ENCODE measurements at places on chromosomes 12 and 14.
A peak's percentile ranks its signal among the peaks of the same experiment; 100 is the strongest.

DNA sequence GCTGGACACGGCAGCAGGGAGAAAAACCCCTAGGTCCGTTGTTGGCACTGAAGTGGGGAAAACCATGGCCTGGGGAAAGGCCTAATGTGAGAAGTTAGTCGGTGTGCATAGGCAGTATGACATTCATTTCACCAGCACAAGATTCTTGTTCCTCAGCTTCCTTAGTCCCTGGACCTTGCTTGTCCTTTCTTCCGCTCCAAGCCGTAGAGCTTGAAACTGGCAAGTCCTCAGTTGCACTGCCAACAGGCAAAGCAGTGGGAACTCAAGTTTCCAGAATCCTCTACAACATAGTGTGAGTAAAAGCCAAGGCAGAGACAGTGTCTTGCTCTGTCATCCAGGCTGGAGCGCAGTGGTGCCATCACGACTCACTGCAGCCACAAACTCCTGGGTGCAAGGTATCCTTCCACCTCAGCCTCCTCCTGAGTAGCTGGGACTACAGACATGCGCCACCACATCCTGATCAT lies 138.5 kb upstream of the AMIGO2 start:
- DNase-seq = no peak

DNA sequence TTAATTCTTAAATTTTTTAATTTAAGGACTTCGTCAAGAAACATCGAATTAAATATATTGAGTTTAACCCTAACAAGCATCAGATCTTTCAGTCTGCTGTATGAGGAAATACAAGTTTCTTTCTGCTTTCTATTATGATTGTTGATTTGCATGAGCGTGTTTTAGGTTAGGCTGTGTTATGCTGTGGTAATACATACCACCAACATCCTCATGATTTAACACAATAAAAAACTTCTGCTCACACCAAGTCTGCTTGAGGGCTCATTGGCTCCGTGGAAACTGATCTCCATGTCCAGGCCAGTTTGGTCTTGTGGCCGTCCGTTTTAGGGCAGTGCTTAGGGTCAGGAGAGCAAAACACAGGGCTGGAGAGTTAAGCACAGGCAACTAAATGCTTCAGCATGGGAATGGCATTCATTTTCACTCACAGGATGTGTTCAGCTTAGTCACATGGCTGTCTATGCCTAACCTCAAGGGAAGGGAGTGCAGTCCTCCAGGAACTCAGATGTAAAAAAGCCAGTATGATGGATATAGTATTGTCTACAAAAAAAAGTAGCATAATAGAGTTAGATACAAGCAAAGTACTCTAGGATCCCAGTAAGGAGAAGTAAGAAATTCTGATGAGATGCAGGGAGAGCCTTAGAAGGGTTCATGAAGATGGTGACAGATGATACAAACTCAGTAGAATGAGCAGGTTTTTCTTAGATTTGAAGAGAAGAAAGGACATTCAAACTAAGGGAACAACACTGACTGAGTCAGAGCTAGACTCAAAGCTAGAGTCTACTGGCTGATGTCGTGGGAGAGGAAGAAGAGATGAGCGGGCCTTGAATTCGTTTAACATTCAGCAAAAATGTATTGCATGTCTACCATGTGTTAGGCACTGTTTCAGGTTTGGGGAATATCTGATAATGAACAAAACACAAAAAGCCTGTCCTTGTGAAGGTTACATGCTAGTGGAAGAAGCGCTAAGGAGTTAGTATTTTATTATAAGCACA lies 16.3 kb downstream of the MARK3 start:
- DNase-seq = no peak

DNA sequence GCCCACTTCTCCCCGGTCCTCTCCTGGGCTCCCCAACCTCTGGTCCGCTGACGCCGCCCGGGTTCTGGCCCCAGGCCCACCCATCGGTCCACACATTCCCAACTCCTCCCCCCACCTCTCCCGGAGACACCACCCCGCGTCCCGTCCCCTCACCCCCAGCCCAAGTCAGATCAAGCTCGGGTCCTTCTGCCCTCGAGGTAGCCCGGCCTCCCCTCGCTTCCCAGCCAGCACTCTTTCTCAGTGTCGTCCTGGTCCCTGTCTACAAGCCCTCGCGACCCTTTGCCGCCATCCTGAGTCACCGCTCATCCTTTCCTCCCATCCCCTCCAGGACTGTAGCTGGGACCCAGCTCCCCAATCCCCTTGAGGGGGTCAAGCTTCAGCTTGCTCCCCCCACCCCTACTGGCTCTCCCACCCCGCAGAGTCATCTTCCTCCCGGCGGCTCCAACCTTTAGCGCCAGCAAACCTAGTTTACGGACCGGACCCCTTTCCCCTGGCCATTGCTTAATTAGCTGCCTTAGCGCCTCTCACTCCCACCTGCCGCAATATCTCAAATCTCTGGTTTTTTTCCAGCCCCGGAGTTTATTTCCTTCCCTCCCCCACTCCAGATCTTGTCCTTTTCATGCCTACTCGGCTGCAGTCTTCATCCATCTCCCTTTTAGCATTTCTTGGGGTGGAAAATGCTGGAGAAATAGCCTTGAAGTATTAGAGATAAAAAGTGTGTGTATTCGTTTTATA lies 1.1 kb downstream of the PPP4R4 start:
- DNase-seq = peak; percentile 2

GRCh38 chr12:110688446-110689280 lies at the start of gene HVCN1:
HVCN1 (minus strand) TSS chr12:110689115; CDS start chr12:110683245, 5,870 bp downstream.
- DNase-seq = no peak

DNA sequence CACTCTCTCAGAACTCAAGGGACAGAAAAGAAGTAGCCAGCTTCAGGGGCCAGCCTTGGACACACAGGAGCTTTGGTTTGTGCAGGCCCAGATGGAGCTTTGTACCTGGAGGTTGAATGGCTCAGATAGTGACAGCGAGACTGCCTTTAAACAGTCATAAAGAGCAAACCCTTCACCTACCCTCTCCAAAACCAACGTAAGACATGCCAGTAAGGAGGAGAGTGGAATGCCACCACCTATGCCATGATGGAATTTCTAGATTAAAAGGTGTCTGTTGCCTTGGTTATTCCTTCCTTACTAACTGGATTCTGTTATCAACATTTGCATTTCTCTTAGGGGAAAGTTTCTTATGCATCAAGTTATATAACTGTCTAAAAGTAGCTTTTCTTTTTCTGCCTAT lies 98.1 kb downstream of the EML1 start:
- DNase-seq = no peak

DNA sequence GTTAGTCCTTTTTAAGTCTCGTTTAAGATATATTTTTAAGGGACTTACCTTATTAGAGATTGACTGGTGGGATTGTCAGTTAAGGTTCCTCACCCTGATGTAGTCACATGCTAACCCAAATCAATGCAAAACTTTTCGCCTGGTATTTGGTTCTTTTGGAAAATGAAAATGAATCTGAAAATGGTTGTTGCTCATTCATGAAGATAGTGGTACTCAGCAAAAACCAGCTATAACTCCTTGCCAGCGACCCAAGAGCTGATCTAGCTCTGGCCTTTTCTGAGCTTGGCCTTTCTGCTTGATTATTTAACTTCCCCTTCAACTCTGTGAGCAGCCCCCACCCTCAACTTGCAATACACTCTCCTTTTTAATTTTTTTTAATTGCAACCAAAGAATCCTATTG lies 85.0 kb upstream of the GTF2A1 start:
- no peak for DNase-seq

DNA sequence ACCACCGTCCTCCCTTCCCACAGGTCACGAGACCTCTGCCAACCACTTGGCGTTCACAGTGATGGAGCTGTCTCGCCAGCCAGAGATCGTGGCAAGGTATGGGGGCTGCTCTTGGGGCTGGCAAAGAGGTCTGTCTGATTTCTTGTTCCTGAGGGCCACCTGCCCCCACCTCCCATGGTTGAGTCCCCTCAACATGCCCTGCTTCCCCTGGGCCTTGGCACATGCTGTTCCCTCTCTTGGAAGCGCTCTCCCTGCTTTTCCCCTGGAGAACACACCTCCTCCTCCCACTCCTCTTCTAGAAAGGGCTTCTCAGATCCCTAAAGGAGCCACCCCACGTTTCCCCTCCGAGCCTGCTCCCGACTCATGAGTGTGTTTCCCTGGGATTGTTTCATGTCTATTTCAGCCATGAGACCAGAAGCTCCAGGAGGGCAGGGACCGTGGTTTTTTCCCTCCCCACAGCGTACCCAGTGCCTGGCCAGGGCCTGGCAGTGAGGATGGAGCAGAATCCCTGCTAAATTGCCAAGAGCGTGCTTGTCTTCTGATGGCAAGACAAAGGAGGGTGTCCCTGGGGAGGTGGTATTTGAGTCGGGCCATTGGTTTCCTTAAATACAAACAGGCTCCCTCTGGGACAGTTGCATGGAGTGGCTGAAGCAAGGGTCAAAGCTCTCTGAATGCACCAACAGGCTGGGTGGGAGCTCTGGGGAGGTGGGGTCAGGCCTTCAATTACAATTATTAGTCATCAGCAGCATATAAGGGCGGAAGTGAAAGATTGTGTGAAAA lies 34.1 kb downstream of the CYP46A1 start:
- no peak for DNase-seq

DNA sequence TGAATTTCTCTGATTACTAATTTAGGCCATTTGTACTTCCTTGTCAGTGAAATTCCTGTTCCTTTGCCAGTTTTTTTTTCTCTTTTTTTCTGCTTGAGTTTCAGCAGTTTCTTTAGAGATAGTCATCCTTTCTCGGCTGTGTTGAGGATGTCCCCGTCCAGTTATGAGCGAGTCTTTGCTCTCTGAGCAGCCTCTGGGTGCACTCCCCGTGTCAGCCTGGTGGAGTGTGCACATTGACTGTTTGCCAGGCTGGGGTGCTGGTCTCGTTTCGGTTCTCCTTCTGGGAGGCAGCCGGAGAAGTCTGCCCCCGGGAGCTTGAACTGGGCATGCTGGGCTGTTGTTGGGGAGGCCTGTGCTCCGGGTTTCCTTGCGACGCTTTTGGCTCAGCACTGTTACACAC lies 3.0 kb downstream of the PACS2 start:
- DNase-seq = no peak

DNA sequence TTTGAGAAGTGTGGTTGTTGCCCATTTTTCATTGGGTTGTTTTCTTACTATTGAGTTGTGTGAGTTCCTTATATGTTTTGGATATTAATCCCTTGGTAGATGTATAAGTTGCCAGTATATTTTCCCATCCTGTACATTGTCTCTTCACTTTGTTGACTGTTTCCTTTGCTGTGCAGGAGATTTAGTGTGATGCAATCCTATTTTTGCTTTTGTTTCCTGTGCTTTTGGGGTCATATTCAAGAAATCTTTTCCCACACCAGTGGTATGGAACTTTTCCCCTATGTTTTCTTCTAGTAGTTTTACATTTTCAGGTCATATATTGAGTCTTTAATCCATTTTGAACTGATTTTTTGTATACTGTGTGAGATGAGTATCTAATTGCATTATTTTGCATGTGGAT lies 92.8 kb downstream of the PTHLH start:
- no peak for DNase-seq

- DNase-seq = no peak
These were observed 768.8 kb upstream of the TBX3 start for GRCh38 chr12:115452751-115453281.

DNA sequence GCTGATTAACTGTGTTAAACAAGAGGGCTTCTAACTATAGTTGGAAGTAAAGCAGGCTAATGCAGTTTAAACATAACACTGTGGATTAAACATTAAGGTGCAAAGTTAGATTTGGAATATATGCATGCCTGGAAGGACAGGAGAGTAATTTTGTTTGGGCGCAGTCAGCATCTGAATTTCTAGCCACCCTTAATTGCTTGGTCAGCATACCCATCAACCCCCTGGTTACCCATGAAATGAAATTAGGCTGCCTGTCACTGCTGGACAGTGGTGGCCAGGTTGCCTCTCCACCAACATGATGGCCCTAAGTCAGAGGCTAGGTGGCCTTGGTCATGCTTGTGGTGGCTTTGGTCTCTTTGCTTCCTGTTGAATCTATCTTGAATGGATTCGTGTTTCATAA lies 30.0 kb upstream of the PTPRB start:
- DNase-seq = no peak

- peak; percentile 53 for DNase-seq
These were observed 22.2 kb upstream of the ABCD4 start for GRCh38 chr14:74324931-74325361.

GRCh38 chr12:64587447-64587846 lies 22.8 kb upstream of the RASSF3 start:
- no peak for DNase-seq

DNA sequence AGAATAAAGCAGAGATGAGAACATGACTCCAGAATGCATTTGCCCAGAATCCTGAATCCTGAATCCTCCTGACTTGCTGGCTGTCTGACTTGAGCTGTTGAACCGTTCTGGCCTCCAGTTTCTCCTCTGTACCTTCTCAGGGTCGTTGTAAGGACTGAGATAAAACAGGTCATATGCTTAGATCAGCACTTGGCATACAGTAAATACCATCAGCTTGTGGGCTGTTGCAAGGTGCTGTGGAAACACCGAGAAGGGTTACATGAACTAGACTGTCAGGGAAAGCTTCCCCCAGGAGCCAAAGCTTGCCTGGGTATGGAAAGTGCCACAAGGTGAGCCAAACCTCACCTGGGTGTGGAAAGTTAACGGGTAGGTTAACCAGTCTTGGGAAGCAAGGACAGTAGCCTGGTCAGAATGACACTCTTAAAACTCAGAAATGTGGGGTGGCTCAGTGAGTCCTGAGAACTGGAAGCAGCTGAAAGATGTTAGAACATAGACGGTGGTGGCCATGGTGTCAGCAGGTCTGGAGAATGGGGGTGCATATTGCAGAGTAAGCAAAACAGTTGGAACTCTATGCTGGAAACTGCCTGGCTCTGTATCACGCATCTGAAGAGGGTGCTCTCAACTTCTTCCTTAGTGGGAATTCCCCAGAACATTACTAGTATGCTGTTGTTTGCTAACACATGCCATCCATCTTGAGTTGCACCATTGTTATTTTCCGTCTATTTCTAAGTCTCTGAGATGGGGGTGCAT lies 105.3 kb upstream of the DYRK2 start:
- no peak for DNase-seq

- DNase-seq = no peak
These were observed 7.0 kb downstream of the ANKRD9 start for GRCh38 chr14:102502571-102502970.
